SW 1271 (cell line): ENCODE measurements at places on chromosomes 16 and 17.

GRCh38 chr16:62967163-62967562 is 930.9 kb upstream of the CDH8 start:
- no peak for DNase-seq

- no peak for DNase-seq
These were observed 60.9 kb downstream of the CLEC19A start for GRCh38 chr16:19346335-19346922.

GRCh38 chr16:57192146-57192545 is 6.0 kb downstream of the RSPRY1 start:
- DNase-seq: no peak

DNA sequence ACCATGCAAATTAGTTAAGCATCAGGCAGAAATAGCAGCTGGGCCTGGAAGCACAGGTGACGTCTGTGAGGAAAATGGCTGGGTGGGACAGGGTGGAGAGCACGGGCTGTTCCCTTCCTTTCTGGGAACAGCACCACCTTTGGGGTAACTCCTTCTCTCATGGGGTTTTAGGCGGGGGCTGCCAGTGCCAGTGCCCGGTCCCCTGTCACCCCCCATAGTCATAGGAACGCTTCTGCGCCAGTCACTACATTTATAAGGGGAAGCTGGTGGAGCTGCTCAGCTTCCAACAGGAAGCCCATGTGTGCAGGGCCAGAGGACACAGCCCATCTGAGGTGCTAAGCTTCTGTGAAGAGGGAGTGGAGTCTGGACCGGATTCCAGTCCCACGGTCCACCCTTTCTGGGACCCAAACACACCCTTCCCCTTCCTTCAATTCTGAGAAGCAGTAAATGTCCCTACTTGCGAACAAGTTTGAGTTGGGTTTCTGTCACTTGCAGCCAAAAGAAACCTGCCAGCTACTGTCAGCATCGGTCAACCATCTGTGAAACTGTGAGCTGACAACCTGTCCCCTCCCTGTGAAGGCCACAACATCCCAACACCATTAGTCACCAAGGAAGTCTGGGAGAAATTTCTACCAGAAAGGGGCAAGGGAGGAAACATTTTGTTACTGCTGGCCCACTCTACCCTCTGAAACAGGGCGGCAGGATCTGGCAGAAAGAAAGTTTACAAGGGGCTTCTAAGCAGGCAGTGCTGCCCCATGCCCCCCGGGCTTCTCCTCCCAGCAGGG is 86.0 kb upstream of the AMZ2 start:
- no peak for DNase-seq

GRCh38 chr17:35519906-35520442 is 17.5 kb downstream of the SLFN12L start:
- no peak for DNase-seq

DNA sequence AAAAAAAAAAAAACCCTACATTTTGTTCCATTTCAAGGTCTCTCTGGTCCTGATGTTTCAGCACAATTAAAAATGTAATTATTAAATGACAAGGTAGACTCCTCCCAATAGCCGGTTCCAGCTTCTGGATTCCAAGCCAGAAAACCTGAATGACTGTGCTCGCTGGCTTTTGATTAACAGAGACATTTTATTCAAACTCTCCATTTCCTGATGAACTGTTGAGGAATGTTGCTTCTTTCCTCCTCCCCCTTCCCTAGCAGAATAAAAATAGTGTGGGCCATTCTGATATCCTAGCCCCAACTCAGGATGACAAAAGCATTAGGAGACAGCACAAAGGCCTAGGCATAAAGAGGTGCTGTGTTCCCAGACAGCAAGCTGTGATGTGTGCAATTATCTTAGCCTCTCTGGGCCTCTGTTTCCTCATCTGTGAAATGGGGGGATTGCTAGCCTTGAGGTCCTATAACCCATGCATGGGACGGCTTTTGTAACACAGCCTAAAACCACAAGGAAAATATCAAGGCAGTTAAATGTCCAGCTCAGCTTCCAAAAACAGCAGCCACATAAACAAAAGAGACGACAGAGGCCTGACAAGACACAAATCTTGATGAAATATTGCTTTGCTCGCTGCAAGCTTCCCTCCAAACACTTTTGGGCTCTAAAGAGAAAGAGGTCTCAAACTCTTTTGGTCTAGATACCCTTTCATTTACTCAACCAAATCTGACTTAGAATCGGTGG is 127.2 kb upstream of the RCVRN start:
- DNase-seq: no peak

DNA sequence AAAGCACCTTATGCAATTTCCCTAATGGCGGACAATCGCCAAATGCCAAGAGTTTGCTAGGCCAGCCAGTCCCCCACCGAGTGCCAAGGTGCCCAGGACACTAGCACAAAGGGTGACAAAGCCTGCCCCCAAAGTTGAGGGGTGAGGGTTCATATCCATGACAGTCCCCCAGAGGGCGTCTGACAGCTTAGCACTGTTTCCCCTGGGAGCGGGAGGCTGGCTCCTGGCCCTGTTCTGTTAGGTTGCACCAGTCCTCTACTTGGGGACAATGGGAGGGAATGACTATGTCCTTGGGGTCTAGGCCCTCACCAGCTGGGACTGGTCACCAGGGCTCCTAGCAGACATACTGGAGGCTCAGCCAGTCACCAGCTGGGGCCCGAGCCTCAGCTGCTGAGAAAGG is 66.9 kb downstream of the MYO18A start:
- DNase-seq: no peak

GRCh38 chr16:29830774-29831173 is 10.5 kb downstream of the MVP start:
- no peak for DNase-seq

DNA sequence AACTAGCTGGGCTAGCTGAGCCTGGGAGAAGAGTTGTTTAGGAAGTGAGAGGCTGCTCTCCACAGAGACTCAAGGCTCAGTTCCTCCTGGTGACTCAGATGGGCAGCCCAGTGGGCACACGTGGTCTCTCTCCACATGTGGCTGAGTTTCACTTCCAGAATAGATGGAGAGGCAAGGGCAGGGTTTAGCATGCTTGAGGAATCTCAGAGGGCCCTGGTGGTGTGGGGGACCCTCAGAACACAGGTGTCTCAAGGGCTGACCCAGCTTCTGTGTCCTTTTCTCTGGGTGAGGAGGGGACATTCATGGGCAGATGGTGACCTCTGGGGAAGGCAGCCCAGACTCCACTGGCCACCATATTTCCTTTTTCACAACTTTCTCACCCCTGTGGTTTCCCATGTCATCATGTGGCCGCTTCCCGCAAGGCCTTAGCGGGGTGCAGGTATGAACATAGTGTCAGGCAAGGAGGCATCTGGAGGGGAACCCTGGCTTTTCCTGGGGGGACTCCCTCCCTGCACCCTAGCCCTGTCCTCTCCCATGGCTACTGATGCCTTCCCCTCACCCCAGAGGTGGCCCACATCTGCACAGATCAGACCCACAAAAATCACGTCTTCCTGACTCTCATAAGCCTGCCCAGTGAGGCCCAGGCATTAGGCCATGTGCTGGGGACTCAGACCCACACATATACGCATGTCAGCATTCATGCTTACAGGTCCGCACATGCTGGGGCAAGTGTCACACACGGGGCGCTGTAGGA is 3.3 kb downstream of the GRN start:
- no peak for DNase-seq

DNA sequence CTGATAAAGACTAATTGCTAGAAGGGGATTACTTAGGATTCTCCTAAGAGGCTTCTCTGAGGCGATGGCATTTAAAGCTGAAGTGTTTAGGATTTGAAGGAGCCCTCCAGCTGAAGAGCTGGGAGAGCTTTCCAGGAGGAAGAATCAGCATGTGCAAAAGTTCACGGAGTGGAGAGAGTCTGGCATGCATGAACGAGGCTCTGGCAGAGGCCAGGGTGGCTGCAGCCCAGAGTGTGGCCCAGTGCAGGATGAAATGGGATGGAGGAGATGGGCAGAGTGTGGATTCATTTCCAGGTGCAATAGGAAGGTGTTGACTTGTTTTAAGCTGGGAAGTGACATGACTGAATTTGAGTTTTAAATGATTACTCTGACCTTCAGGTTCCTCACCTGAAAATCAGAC is 249.0 kb upstream of the CCL2 start:
- DNase-seq: no peak

- DNase-seq: no peak
These were observed 56.9 kb upstream of the TRAP1 start for GRCh38 chr16:3774156-3774767.

DNA sequence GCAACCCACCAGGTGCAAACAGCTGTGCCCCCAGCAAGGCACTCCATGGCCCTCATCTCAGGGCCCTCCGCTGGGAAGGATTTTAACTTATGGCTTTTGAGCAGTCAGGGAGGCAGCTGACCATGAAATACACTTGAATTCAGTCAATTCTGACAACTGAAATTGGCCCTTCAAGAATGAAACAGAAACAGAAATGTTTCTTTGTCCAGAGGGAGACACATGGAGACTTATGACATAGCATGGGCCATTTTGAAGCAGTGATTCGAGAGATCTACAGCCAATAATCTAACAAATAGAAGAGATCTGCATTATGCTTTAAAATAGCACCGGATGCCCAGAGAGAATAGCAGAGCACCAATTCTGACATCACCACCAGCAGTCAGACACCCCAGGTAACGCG is 7.5 kb downstream of the CACNG1 start:
- DNase-seq: no peak

DNA sequence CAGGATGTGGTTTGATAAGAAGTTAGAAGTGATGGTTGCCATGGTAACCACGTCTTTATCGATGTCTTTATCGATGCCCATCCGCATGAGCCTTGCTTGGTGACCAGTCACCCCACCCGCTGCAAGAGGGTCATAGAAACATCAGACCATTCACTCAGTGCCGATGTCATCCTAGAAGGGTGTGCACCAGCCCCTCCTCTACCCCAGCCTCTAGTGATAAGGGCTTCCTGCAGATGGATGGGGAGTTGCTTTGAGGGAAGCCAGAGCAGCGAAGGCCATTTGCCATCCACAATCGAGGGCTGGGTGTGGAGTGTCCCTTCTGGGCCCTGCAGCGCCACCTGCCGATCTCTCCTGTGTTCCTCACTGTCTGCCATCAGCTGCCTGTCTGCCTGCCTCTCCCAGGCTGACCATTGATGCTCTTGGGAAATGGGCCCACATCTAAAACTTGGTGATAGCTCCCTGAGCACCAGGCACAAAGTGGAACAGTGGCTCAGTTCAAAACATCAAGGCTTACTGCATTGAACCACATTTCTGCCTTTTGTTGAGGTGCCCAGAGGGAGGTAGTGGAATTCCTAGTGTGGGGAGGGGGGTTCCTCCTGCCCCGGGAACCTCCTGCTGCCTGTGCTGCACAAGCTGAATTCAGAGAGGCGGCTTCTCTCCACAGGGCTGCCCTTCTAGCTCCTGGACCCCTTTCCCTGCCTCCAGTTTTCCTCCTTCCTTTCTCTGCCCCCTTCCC is 8.9 kb downstream of the CALB2 start:
- peak; percentile 71 for DNase-seq

GRCh38 chr16:4588386-4588785 is 26.3 kb downstream of the UBALD1 start:
- no peak for DNase-seq

DNA sequence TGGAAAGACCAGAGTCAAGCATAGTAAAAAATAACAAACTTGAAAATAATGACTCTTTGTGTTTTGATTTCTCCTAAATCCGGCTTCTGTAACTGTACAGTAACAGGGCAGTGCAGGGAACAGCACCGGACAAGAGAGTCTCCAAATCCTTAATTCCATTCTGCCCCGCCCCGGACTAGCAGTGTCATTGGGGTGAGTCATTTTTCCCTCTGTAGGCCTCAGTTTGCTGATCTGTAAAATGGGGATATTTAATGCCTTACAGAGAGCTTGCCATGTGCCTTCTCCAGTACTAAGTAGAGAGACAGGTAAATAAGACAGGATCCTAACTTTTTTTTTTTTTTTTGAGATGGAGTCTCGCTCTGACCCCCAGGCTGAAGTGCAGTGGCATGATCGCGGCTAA is 83.6 kb upstream of the TBC1D3K start:
- DNase-seq: no peak

DNA sequence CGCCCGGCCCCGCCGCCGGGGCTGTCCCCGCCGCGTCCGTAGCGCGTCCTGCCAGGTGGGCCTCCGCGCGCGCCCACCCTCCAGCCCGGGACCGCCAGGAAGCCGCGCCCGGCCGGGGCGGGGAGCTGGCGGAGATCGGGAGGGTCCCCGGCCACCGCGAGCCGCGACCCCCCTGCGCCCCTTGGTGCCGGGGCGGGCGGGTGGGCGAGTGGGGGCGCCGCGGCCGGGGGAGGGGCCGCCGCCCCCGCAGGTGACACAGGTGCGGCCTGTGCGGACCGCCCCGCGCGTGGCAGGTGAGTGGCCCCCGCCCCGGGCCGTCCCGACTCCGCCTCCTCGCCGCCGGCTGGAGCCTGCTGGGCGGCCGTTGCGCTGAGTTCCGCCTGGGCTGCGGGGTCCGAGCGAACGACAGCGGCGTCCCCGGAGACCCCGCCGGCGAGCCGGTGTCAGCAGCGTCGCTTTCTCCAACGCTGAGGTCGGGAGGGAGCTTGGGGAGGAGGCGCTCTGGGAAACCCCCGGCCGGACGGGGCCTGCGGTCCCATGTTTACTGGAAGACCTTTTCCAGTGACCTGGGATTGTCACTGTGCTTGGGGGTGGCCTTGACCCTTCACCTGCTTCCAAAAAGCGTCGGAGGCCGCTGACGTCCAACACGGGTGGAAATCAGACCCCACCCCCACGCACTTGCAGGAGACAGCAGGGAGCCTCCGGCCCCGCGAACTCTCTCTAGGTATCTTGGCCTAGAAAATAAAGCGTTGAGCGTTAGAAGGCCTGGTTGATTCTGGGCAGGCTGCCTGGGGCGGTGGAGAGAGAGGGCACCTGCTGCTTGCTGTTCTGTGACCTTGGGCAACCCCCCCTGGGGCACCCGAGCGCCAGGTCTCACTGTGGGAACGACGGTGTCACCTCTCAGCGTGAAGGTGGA is 542 bp downstream of the KLHL36 start:
- no peak for DNase-seq

- peak; percentile 28 for DNase-seq
These were observed 663 bp downstream of the CYB5D1 start for GRCh38 chr17:7858522-7858810.

DNA sequence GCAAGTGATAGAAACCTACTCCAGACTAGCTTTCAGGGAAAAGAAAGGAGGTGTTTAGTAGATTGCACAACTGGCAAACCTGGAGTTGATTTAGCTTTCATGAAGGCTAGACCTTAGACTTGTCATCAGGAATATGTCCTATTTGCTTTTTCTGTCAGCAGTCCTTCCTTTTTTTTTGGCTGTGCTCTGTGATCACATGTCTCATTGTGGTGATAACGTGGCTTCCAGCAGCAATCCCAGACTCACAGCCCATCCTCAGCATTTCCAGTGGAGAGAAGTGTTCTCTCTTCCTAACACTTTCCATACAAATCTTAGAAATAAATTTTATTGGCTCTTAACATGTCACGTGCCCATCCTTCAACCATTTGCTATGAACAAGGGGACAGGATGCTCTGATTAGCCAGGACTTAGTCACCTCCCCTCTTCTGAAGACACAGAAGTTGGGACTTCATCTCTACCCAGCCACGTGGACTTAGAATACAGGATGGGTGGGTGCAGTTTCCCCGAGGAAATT is 74.7 kb downstream of the CDH13 start:
- no peak for DNase-seq

DNA sequence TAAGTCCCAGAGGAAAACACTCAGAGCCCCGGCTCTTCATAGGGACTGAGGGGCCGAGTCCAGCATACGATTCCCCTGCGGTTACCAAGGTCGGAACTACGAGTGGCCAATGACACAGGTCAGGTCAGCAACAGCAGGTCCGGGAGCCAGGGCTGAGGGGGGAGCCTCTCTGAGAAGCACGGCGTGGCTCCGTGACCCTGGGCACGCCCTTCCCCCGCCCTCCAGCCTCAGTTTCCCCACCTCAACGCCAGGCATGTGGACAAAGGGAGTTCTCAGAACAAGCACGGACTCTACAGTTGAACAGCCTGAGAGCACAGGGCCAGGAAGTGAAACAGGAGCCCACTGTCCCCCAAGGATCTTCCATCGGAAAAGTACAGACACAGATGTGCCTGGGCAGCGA is 25.6 kb downstream of the TPSD1 start:
- DNase-seq: no peak
